ENCODE measurements at places on chromosomes 3 and 15.
A peak's percentile ranks its signal among the peaks of the same experiment; 100 is the strongest.

GRCh38 chr15:28006116-28006905 is 92.8 kb downstream of the OCA2 start:
- DNase-seq: no peak

- no peak for DNase-seq
Observed at GRCh38 chr3:196044513-196044912, 37.4 kb downstream of the TFRC start.

GRCh38 chr3:186368176-186368575 is 6.1 kb upstream of the DGKG start:
- DNase-seq: no peak

DNA sequence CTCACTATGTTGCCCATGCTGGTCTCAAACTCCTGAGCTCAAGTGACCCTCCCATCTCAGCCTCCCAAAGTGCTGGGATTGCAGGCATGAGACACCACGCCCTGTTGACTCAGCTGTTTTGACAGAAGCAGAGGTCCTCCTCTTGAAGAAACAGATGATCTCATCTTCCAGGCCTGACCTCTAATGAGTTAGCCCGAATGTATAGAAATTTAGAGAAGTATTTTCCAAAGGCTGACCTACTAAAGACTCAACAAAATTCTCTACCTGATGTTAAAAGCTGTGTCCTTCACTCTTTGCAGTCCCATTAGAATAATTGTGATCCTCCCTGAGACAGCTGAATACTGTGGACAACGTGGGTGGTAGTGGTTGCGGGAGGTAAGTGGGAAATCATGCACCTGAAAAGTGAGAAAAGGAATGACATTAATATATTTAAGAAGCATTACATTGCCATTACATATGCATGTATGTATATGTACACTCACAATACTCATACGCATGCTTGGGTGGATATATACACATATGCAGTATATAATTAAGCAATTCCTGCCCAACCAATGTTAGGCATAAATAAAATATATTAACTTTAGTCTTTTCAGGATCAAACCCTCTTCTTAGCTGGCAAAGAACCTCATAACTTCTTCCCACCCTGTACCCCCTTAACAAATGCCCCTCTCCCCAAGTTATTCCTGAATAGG is 204.6 kb upstream of the NR2F2 start:
- no peak for DNase-seq

- no peak for DNase-seq
Observed at GRCh38 chr3:16463119-16463518, 50.4 kb downstream of the RFTN1 start.

DNA sequence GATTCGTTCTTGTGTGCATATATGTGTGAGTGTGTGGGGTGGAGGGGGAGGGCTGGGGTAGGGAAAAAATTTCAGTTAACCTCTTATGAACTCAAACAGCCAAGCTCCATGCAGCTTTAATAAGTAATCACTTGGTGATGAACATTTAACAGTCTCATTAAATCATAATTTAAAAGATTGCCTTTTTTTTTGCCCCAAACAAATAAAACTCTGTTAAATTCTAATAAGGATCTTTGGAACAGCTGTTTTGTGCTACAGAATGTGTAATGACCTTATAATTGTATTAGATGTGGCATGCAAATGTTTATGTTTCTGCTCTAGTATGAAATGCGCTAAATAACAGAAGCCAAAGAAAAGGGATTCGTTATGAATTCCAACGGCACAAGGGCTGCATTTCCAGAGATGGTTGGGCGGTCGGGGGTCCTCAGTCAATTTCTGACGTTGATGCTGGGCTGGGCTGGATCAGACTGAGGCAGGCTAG is 80.0 kb upstream of the RORA start:
- no peak for DNase-seq

DNA sequence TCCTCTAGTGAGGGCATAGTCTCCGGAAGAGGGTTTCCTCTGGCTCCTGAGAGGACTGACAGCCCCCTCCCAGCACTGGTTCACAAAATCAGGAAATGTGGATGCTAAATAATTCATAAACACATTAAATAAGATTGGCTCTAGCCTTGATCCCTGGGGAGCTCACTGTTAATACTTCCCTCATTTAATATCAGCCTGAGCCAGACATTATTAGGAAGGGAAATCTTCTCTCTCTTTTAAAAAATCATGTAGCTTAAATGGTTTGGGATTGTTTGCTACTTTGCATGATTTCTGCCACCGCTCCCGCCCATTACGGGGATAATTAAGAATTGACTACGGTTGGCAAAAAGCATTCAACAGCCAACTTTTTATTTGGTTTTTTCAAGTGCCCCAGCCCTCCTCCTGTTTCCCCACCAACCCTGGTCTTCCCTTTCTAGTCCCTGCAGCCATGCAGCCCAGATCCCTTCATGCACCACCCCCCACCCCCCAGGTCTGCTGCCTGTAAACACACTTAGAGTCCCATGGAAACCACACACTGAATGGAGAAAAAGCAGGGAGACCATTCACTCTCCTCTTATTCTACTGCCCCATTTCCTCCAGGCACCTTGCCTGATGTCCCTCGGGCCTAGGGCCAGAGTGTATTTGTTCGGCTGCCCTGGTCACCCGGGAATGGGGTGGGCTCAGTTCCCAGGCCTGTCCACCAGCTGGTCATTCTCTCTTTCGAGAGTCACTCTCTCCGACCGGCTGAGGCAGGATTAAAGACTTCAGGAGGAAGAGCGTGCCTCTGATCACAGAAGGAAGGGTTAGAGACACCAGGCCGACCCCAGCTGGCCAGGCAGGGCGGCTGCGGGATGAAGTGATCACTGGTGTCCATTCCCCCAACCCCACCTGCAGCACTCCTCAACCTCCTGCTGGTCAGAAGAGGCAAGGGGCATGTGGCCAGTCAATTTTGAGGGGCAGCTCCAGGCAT is 45.1 kb downstream of the SEMA5B start:
- peak; percentile 44 for DNase-seq

GRCh38 chr3:168473334-168473890 is 377.7 kb upstream of the GOLIM4 start:
- no peak for DNase-seq

- no peak for DNase-seq
Observed at GRCh38 chr15:62985768-62986167, 56.8 kb upstream of the TPM1 start.

Measured in amygdala (tissue), 56 donors.